Choroid plexus epithelial cell (primary cell): ENCODE measurements at places on chromosomes 2 and 18.

DNA sequence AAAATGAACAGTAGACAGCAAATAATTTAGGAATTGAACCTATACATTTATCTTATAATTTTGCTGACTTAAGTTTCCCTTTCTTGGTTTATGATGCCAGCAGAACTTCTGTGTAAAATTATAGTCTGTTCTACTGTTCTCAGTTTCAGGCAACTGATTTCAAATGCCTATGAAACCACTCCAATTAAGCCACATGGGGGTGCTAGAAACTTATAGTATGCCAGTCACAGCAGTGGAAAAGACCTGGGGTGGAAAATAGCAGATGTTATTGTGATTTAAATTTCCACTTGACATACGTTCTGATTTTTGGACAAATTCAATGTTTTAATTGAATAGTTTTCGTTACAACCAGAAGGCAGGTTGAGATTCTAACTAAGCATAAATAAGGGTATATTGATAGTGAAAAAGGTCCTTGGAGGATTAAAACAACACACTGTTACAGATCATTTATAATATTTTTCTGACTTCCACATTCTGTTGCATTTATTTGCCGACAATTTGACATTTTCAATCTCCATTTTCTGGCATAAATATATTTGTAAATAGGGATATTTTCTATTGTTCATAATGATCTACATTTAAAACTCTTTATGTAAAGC is 61.4 kb downstream of the CPS1 start:
- peak; percentile 83 for DNase-seq

GRCh38 chr2:69625078-69625795 is 18.3 kb downstream of the AAK1 start:
- DNase-seq: peak; percentile 53

DNA sequence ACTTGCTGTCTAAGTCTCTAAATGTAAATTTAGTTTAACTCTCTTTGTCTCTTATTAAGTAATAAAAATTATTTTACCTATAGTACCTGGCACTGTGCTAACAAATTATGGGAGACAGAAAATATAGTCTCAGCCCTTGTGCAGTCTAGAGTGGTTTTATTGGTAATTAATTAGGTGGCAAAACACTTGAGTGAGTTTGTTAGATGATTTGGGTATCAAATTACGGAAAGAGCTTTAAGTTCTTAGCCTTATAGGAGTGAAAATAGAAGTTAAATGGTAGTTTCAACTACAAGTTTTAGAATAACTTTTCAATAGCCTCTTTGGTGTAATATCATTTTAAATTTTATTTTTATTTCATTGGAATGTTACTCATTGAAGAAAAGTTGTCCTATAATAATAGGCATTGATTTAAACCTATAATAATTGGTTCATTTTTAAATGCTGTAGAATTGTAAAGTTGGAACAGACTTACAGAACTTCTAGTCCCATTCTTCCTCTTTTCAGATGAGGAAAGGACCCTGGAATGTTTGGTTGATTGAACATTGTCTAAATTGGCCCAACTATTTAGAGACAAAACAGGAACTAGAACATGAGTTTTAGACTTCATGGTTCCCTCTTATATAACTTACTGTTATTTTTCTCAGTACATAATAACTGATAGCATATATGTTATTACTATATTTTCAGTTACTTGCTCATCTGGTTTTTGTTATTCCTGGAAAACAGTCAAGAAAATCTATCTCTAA is 10.2 kb upstream of the HTR2B start:
- no peak for DNase-seq

GRCh38 chr2:29714333-29714732 is 207.1 kb downstream of the ALK start:
- no peak for DNase-seq

GRCh38 chr2:159086826-159087225 is 118.4 kb downstream of the TANC1 start:
- no peak for DNase-seq

DNA sequence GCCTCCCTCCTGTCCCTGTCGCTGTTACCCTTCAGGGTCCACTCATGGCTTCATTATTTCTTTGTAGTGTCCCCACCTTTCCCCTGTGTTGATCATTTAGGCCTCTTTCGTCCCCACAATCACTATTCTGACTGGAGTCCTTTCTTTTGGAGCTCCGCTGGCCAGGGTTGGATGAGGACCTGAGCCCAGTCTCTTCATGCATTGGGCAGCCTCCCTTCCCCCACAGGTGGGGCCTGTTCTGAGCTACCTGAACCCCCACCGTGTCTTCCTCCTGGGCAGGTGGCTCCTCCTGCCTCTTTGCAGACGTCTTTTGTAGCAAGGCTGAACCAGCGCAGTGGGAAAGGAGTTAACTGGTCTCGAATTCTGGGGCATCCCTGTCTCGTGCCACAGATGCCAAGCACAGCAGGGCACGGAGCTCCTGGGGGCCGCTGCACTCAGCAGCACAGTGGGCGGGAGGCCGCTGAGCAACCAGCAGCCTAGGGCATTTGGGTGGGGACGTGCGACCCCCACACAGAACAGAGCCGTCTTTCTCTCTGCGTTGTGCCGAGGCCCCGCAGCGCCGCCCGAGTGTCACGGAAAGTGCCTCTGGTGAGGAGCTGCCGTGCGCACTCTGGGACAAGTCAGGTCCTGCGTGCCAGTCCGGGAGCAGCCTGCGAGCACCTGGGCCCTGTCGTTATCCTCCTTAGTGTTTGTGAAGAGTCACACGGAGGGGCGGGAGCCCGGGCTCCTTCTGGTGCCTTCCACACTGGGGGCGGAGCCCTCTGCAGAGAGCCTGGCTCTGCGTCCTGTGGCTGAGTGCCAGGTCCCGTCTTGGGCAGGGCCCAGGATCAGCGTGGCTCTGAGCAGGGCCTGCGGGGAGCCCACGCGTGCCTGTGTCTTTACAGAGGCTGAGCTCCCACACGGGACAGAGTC is 130.1 kb downstream of the NFATC1 start:
- DNase-seq: no peak

GRCh38 chr2:208266553-208266893 is 468 bp downstream of the PIKFYVE start:
- DNase-seq: peak; percentile 41

DNA sequence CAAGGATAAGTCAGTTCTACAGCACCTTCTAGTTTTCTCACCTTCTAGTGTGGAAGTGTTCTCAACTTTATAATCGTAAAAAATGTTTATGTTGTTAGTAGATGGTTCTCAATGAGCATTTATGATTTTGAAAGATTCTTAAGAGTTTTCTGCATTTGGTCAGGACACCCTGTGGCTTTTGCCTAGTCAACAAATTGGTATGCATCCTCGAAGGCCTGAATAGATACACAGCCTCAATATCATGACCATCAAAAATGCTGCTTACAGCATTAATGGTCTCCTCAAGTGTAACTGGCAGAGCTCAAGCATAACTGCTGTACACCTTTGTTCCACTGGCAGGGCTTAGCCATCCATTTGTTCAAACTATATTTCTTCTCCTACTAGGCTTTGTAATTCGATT is 96.7 kb downstream of the CRACDL start:
- DNase-seq: peak; percentile 69

GRCh38 chr2:220915092-220915623 is 656.9 kb downstream of the EPHA4 start:
- no peak for DNase-seq

DNA sequence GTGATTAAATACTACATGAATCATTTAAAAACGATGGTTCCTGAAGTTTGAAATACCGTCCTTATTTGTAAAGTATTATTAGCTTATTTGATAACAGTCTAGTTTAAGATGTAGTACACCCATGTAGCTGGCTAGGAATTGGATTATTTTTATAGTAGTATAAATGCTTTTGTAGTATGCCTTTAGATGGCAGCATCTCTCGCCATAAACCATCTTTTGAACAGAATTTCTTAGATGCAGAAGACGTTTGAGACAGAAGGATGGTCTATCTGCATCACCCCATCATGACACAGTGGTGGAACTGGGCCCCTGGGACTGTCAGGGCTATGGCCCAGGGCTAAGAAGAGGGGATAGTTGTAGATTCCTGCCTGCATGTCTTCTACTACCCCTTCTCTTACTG is 152.7 kb downstream of the WDSUB1 start:
- DNase-seq: peak; percentile 68

DNA sequence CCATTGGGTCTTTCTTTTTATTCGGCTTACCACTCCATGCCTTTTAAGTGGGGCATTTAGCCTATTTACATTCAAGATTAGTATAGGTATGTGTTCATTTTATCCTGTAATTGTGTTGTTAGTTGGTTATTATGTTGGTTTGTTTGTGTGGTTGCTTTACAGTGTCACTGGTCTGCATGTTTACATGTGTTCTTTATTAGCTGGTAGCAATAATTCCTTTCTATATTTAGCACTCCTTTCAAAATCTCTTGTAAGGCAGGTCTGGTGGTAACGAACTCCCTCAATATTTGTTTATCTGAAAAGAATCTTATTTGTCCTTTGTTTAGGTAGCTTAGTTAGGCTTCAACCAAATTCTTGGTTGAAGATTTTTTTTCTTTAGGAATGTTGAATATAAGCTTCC is 68.7 kb upstream of the XDH start:
- DNase-seq: no peak
